GOT3 (cell line): ENCODE measurements at places on chromosomes 3 and 15.

DNA sequence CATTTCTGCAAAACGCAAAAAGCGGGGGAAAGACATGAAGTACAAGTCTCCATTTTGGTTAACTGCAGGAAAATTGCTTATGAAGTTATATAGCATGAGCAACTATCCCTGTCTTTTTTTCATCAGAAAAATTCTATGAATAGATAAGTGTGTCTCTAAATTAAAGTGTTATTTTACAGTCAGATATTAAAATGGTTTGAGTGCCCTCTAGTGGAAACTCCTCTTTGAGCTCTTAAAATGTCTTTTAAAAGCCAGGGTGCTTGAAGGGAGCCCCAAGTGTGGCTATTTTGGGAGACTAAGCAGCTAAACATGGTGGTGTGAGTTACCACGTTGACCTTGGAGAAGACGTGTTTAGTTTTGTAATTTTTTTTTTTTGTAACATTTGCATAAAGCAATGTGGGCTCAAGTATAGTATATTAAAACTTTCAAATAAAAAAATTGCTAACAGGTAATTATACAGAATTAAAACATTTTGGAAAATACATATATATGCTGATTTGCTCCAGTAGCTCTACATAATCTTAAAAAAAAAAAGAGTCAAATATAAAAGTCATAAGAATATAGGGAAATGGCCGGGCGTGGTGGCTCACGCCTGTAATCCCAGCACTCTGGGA, 77.2 kb downstream of the PPP2R3A start:
- no peak for DNase-seq

GRCh38 chr15:75369897-75370581, 1.6 kb upstream of the MAN2C1 start:
- no peak for DNase-seq

- no peak for DNase-seq
Observed at GRCh38 chr3:184981071-184981470, 169.1 kb downstream of the VPS8 start.

GRCh38 chr3:30760737-30761136, 133.7 kb downstream of the GADL1 start:
- no peak for DNase-seq

GRCh38 chr3:115141033-115141757, 5.9 kb downstream of the ZBTB20 start:
- no peak for DNase-seq

DNA sequence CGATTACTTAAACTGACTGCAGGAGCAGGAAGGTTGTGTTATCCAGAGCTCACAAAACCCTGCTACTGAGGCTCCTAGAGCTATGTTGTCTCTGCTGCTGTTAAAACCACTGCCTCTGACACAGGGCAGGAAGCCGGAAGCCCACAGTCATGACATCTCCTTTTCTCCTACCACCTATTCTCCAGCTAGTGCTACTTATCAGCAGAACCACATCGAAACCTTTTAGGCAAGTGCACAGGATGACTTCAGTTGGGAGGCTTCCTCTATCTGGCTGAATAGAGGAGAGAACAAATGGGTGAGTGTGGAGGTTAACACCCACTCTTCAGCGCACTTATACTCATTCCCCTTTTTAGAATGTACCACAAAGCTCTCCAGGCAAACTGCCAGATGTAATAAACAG, 638.0 kb downstream of the OTOL1 start:
- no peak for DNase-seq

GRCh38 chr3:45664578-45664977, 24.6 kb upstream of the SACM1L start:
- DNase-seq: no peak

GRCh38 chr3:124459678-124460077, 270.6 kb upstream of the UMPS start:
- no peak for DNase-seq

GRCh38 chr15:60340207-60340921, 57.4 kb downstream of the ANXA2 start:
- DNase-seq: no peak

DNA sequence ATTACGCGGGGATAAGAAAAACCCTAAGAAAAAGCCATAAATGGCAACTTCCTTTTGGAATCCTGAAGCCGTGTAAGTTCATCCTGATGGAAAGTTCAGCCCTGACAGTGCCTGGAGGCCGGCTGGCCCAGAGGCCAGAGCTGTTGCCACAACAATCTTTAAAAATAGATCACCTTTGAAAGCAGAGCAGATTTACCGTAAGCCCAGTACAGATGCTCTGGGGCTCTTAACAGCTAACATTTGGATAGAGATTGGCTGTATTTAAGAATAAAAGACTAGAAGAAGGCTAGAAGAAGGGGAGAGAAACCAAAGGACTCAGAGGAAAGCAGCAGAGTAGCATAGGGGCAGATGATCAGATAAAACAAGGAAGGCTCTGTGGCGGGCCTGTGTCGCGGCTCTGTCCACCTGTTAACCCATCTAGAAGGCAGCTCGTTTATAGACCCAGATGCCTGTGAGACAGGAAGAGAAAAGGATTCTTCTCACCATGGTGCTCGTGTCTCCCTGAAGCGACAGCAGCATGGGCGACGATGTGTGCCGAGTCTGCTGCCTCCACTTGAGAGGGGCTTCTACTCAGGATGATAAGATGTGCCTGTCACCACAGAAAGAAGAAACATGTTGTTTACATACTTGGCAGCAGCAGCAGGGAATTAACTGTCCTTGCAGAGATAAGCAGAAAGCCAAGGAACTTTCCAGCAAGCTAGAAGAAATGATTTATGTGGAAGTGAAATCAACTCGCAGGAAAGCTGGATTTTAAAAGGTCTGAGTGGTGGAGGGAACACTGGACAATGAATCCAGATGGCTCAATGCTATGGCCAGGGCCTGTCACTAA, 69.9 kb downstream of the SYNM start:
- no peak for DNase-seq

- DNase-seq: no peak
Observed at GRCh38 chr15:39267685-39268084, 313.2 kb upstream of the THBS1 start.

GRCh38 chr3:9727743-9728142, 3.8 kb upstream of the BRPF1 start:
- DNase-seq: no peak

DNA sequence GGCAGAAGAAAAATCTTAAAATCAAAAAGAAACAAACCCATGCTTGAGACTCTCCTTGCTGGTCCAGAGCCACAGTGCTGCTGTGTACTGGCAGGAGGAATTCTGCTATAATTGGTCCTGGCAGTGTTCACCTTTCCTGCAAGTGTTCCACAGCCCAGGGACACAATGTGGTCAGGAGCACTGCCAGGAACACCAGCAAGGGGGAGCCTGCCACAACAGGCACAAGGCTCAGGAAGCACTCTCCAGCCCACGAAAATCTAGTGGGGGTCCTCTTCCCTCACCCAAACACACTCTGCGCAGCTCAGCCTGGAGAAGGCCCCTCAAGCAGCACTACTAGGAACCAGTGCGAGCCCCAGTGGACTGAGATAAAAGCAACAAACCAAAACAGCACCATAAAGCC, 92.9 kb downstream of the UBE3A start:
- no peak for DNase-seq
